Amniotic epithelial cell (primary cell): ENCODE measurements at places on chromosomes 2 and 18.

GRCh38 chr18:9520666-9521065 is 45.4 kb downstream of the RALBP1 start:
- no peak for DNase-seq

- DNase-seq, result peak; percentile 56
Observed at GRCh38 chr2:25711675-25712354, 38.4 kb upstream of the DTNB start.

DNA sequence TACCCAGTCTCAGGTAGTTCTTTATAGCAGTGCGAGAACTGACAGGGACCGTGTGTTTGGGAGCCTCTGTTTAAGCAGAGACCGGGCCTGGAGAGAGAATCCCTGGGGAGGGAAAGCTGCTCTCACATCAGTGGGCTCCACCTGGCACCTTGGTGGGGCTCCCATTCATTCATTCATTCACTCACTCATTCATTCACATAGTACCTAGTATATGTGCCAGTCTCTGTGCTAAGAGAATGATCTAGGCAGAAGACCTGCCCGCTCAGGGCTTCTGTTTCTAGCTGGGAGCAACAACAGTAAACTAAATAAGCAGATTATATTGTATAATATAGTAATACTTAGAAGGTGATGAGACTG is 17.8 kb downstream of the HPCAL1 start:
- DNase-seq, result no peak

- DNase-seq, result no peak
Observed at GRCh38 chr2:168510125-168510756, 54.2 kb downstream of the CERS6 start.

- DNase-seq, result no peak
Observed at GRCh38 chr2:114009205-114009944, 119.5 kb downstream of the ACTR3 start.

GRCh38 chr2:49028101-49028500 is 126.2 kb downstream of the FSHR start:
- no peak for DNase-seq

GRCh38 chr2:231294571-231295362 is 96.3 kb downstream of the ARMC9 start:
- DNase-seq, result no peak

DNA sequence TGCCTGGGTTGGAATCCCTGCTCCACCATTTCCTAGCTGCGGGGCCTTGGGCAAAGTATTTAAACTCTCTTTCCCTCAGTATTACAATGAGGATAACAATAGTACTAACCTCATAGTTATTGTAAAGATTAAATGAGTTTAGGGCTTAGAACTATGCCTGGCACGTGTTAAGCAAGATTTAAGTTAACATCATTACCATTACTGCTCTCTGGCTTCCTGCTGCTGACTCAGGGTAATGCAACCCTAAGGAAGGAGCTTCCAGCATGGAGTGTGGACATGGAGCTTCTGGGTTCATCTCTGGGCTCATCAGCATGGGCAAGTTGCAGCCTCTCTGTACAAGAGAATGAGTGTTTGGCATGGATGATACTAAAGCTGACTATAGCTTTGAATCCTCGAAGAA is 374.2 kb upstream of the MAP2 start:
- no peak for DNase-seq

DNA sequence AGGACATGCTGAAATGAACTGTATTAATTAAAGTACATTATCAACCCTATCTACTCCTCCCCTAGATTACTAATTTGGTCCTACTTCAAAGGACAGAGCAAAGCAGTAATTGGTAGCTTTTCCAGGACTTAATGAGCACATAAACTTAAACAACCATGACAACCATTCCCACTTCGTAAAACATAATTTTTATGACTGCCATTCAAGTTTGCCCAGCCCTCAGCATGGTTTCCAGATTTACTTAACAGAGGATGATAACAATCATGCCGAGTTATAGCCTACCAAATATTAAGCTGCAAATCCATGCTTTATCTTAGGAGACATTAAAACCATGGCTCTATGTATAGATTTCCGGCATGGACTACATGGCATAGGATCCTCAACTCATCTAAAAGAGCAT is 401.1 kb upstream of the CHAC2 start:
- no peak for DNase-seq

GRCh38 chr2:28778392-28778791 is 26.8 kb downstream of the PPP1CB start:
- DNase-seq, result no peak

GRCh38 chr2:133139847-133140533 is 428.3 kb downstream of the NCKAP5 start:
- DNase-seq, result no peak

DNA sequence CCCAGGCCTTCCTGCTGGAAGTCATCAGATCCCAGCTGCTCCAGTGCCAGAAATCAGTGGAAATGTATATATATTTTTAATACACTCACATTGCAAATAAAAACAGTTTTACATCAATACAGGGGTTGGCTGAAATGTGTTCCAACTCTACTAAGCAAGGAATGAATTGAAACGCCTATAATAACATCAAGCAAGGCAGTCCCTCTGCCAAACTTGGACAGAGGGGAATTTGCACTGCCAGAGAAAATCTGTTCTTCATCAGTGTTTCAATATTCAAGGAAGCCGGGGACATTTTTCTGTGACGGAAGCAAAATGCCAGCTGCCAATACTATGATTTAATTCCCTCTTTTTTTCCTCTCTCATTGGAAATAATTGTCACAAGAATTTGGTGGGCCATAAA is 335.3 kb downstream of the TNS1 start:
- DNase-seq, result no peak

GRCh38 chr2:60484133-60484645 is 69.3 kb downstream of the BCL11A start:
- peak; percentile 42 for DNase-seq

DNA sequence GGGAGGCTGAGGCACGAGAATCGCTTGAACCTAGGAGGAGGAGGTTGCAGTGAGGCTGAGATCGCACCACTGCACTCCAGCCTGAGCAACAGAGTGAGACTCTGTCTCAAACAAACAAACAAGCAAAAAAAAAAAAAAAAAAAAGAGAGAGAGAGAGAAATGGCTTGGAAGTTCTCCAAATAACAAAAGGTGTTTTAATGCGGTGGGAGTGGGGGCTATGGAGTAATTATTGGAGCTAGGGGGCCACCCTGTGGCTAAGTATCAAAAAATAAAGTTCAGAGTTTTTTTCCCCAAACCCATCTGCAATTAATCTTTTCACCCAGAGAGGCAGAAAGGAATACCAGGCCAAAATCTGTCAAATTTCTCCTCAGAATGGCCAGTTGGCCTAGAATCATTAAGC is 23.0 kb upstream of the CEP68 start:
- no peak for DNase-seq

- no peak for DNase-seq
Observed at GRCh38 chr2:58428096-58429013, 187.2 kb upstream of the FANCL start.

DNA sequence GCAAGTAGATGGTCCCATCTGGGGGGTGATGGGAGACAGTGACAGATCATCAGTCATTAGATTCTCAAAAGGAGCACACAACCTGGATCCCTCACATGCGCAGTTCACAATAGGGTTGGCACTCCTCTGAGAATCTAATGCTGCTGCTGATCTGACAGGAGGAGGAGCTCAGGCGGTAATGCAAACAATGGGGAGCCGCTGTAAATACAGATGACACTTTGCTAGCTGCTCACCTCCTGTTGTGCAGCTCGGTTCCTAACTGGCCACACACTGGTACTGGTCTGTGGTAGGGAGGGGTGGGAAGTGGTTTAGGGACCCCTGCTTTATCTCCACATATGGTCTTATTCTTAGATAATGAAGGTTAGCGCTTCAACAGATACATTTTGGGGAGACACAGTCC is 506.6 kb downstream of the PLCL1 start:
- DNase-seq, result no peak

DNA sequence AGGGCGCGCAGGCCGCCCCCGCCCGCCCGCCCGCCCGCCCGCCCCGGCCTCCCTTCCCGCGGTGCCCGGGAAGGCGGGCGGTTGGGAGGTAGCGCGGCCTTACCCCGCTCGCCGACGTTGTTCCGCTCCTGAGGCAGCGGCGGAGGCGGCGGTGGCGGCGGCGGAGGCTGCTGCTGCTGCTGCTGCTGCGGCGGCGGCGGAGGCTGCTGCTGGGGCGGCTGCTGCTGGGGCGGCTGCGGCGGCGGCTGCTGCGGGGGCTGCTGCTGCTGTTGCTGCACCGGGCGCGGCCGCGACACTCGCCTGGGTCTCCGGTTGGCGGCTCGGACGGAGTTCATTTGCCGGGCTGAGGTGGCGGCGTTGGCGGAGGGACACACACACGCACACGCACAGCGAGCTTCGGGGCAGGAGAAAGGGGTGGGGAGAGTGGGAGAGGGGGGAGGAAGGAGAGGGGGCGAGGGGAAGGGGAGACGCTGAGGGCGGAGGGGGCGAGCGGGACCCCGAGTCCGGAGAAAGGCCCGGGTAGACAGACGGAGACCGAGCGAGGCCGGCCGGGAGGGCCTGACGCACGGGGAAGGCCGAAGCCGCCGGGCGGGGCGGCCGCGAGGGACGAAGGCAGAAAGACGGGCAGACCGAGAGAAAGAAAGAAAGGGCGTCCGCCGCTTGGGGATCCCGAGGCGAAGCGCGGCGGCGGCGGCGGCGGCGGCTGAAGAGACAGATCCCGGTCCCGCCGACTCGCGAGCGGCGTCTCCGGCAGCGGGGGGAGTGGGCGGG is 727 bp downstream of the FBXO11 start:
- DNase-seq, result peak; percentile 52

GRCh38 chr18:34976123-34976522 is 65.1 kb upstream of the MAPRE2 start:
- DNase-seq, result no peak
